ENCODE measurements at places on chromosomes 16 and 17.

DNA sequence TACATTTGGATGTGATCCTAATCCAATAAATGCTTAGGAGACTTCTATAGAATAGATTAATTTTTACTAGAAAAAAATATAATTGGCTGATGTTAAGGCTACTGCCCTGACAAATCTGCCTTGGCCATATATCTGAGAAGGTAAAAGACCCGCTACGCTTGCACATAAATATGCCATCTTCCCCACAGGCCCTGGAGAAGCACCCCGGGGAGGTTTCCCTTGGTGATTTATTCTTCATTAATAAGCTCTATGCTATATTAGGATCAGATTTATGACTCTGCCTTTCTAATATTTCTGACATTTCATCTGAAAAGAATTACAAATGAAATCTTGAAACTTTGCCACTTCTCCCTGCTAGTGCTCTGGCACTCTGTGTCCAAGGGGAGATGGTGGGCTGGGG, 27.4 kb upstream of the MEOX1 start:
- DNase-seq: no peak

DNA sequence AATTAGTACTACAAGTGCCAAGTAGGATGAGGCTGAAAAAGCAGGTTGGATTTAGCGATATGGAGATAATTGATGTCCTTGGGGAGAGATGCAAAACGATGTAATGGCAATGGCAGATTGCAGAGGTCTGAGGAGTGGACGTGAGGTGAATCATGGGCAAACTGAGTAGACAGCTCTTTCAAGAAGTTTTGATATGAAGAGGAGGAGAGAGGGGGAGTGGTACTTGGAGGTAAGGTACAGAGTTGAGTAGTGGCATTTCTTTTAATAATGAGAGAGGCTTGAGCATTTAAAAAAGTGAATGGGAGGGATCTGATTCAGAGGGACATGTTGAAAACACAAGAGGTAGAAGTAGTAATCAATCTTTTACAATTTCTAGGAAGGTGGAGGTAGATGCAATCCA, 17.7 kb upstream of the VPS4A start:
- DNase-seq: no peak

GRCh38 chr16:81639348-81639747, 139.7 kb upstream of the PLCG2 start:
- DNase-seq: no peak

DNA sequence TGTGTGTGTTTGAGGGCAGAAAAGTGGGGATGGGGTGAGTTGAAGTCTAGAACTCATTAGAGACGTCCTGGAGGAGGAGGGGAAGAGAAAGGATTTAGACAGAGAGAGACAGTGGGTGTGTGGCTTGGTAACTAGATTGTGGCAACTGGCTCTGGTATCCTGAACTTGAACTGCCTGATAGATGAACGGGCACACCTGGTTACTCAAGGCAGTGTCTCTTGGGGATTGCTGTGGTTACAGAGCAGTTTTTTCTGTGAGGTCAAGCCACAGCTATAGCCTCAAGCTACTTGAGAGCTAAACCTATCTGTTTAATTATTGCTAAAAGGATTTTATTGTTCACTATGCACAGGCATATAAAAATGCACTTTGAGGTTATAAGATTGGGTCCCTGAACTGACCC, 29.8 kb upstream of the MYH2 start:
- DNase-seq: no peak

DNA sequence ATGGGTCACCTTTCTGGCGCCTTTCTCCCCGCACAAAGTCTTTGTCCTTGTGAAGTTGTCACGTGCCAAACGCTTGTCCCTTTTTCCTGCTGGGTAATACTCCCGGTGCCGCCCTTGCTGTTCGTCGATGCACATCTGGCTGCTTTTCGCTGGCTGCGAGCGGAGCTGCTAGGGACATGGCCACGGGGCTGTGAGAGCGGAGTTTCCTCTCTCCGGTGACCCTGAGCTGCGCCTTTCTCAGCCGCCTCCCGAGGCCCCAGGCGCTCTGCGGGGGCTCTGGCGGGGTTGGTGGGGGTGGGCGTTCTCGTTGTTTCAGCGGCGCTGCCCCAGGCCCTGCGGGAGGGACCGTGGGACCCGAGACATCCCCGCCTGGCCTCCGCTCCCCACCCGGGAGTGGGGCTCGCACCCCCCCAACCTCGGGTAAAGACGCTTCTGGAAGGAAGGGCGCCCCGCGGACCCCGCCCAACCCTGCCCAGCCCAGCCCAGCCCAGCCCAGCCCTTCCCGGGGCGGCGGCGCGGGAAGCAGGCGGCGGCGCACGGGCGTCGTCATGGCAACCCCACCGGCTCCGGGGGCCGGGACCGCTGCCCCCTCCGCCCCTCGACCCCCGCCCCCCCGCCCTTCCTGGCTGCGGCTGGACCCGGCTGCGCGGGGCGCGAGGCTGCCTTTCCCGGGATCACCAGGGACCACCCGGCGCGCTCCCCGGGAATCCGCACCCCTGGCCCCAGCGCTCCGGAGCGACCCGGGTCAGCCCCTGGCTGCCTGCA, 12.3 kb downstream of the CHMP6 start:
- peak; percentile 46 for DNase-seq

DNA sequence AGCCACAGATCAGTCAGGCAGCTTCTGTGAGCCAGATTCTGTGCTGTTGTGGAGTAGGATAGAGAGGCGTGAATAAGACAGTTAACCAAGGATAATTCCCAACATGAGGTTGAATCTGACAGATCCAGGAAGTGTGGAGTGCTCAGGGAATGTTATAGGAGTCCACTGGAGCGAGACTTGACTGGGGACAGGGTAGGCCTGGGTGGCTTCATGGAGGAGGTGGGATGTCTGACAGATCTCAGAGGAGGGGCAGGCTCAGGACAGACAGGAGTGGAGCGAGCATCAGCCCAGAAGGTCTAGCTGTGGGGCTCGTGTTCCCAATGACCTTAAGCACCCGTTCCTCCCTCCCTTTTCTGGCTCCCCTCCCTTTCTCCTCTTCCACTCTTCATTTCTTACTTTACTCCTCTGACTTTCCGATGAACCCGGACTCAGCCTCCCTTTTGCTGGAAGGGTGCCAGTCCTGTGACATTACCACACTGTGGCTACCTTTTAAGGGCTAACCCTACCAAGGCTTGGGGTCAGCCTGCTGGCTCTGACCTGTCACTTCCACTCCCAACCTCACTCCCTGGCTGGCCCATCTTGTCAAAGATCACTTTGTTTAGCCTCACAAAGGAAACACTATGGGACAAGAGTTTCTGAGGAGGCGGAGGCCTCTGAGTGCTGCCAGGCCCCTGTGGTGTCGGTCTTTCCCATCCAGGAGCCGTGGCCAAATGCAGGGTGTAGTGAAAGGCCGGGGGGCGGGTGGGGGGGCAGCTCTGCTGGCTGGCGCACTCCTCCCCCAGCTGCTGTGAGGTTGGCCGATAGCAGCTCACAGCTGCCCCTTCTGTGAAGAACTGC, 28.5 kb upstream of the EFCAB13 start:
- DNase-seq: no peak

DNA sequence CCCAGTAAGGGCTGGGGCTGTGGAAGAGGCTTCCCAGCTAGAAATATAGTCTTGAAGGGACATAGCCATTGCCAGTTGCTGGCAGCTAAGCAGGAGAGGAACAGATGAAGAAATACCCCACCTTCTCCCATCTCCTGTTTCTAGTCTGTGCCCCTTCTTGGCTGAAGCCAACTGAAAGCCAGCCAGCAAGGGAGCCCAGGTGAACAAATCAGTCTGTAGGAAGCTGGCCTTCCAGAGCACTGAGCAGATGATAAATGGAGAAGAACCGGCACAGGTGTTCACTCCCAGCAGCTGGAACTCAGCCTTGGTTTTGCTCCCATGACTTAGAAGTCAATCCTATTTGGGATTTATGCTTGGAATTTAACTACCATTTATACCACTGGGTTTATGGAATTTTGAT, 69.2 kb upstream of the DHX40 start:
- no peak for DNase-seq

- no peak for DNase-seq
Observed at GRCh38 chr16:11249233-11250061, 6.6 kb downstream of the SOCS1 start.

DNA sequence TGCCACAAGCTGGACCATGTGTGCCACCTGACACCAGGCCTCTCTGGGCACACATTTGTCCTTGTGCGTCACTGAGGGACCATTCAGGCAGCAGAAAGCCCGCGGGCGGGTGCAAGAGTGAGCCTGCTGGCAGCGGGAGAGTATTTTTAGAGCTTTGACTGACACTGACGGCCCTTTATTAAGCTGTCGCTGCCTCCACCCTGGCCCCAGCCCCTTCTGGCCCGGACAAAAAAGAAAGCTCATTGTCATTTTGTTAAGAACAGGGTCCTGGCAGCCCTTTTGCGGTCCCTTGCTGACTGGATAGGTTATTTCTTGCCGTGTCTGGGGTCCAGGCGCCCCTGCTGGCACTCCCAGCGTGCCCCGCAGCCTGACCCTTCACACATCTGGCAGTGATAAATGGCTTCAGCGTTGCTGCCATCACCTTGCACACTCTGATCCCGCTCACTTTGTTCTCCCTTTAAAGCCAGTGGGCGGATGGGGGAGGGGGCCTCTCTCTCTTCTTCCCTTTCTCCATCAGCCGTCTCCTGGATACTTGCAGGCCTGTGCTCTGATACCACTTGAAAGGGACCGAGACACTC, 78.4 kb upstream of the NKD1 start:
- DNase-seq: no peak

- DNase-seq: no peak
Observed at GRCh38 chr17:44757045-44757917, 1.5 kb upstream of the ADAM11 start.

DNA sequence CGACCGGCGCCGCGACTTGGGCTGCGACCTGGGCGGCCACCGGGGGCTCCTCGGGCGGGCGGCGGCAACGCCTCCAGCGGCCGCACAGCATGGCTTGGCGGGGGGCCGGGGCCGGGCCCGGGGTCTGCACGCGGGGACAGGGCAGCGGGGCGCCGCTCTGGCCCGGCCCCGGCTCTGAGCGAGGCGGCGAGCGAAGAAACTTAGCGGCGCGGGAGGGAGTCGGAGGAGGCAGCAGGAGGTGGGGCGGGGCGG, at the start of gene PLCD3:
Gene PLCD3, minus strand, starts transcription at position 196 of the 252 bp plus-strand sequence. Its CDS starts 105 bp downstream, at position 91.
- DNase-seq: no peak
